ENCODE measurements at places on chromosomes 11 and 22.

DNA sequence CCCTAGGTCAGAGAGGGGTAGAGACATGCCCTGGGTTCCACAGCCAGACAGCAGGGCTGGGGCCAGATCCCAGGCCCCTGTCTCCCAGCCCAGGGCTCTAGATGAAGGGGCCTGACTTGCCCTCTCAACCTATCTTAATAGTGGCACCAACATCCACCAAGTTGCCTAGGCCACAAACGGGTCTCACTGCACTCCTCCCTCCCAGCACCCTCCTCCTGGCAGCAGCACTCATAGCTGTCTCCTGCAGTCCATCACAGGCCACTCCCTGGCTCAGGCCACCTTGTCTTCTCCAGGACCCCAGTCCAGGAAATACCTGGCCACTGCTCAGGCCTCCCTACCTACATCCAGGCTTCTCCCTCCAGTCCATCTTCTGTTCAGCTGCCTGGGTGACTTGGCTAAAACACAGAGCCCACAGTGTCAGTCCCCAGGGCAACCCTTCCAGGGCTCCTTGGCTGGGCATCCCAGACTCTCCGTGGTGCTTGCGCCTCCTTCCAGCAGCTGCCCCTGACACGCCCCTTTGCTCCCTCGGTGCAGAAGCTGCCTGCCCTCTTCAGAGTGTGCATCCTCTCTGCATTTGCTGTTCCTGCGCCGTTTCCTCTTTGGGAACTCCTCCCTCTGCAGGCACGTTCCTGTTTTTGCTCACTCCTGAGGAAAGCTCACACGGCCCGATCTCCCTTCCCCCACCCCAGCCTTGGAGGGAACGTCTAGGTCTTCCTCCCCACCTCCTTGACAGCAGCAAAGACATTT, 40.5 kb downstream of the LRRC32 start:
- DNase-seq = no peak

DNA sequence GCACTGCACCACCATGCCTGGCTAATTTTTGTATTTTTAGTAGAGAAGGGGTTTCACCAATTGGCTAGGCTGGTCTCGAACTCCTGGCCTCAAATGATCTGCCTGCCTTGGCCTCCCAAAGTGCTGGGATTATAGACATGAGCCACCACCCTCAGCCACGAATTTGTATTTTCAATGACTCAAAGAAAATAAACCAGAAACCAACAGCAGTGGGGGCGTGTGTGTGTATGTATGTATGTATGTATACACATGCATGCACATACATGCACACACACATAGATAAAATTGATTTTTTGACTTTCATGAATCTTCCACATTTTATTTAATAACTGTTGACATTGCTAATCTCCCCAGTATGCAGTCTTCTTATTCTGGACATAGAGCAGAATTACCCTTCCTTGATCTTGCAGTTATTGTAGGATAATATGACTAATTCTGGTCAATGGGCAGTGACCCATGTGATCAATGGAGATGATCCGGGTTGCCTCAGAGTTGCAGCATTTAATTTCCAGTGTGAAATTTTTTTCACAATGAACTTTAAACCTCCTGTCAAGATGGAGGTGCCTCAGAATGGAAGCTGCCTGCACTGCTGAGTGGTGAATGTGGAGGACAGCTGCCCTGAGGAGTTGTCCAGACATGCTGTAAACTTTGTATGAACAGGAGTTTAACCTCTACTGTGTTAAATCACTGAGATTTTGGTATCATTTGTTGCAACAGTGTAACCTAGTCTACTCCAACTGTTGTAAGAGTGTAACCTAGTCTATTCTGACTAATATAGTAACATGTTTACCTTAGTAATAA, 12.8 kb upstream of the PTPN5 start:
- DNase-seq = no peak

DNA sequence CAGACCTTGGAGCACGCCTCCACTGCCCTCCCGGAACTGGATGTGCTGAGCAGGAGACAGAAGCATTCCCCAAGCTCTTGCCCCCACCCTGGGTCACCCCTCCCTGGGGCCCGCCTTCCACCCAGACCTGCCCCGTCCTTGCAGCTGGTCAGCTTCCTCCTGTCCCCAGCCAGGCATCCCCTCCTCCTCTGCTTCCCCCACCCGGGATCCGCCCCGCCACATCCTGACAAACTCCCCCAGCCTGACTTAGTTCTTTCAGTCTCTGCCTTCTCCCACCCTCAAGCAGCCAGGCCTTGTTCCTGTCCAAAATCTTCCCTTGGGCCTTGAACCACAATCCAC, 1.1 kb upstream of the PLXNB2 start:
- DNase-seq = no peak

- DNase-seq = no peak
These were observed 4.0 kb downstream of the APOL4 start for GRCh38 chr22:36197514-36198146.

GRCh38 chr22:36885474-36885873, 24.7 kb downstream of the NCF4 start:
- no peak for DNase-seq

Measured in stimulated activated CD8-positive, alpha-beta memory T cell treated with anti-CD3 and anti-CD28 coated beads, Interleukin-4, amount 100 ng/mL, for 1 hour (primary cell).